Neuronal stem cell (in vitro differentiated cells): ENCODE measurements at places on chromosomes 2 and 18.

GRCh38 chr18:75129717-75130477 is 79.0 kb downstream of the PTGR3 start:
- no peak for DNase-seq

- peak; percentile 75 for DNase-seq
Observed at GRCh38 chr2:32627814-32628579, at the start of gene TTC27. Gene TTC27 (plus strand): TSS chr2:32628050. CDS start chr2:32628293, 243 bp downstream.

GRCh38 chr2:14140009-14140550 is 492.4 kb upstream of the LRATD1 start:
- no peak for DNase-seq

GRCh38 chr2:9637330-9637729 is 6.5 kb upstream of the YWHAQ start:
- DNase-seq = no peak

- no peak for DNase-seq
Observed at GRCh38 chr2:122210898-122211856, 455.7 kb downstream of the TSN start.

DNA sequence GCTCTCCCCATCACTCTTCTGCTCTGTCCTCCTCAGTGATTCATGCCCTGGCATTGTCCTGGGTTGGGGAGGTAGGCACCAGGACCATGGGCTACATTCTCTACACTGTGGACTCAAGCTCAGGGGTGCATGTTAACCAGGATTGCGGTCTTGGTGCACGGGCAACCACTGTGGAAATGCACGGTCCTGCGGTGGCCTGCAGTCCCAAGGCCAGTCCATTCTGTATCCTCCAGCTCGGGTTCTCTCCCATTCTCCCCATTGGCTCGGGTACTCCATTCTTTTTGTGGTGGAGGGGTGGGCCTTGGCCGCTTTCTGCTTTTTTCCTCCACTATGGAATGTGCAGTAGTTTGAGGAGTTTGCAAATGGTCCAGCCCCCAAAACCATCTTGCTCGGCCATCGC is 215.0 kb upstream of the MYT1L start:
- no peak for DNase-seq

DNA sequence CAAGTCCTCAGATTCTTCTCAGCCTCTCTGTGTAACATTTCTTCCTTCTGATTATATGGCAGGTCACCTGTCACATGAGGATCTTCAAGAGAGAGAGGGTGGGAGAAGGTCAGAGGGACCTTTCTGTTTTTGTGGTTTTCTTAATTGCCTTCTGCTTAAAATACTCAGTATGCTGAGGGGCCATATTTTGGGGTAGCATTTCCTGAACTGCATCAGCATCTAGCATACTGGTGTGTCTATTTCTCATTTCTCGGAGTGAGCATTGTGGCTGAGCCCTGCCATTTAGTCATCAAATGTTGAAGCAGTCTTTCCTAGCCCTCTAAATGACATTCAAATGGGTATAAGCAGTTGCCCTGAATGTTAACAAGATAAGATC is 162.7 kb downstream of the MYO3B start:
- DNase-seq = no peak

DNA sequence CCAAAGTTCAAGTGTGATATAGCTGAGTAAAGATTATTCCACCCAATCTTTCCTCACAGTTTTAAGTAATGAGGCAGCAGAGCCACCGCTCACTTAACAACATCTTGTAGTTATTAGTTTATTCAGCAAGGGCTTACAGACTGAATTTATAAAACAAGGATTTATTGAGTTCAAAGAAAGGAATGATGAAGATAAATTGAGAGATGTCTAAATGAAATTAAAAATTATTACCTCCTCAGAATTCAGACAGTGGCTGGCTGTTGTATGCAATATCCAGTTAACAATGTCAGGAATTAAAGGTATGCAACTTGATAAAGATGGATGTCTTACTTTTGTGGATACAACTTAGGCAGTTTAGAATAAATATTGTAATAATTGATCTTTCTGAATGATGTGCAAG is 927.3 kb upstream of the CDH2 start:
- no peak for DNase-seq

GRCh38 chr2:239238839-239239606 is 161.8 kb downstream of the HDAC4 start:
- no peak for DNase-seq
